ENCODE measurements at places on chromosomes 5 and 9. TPM values are rescaled to one million over a fixed set of nuclear protein-coding genes. Genes with fewer than 3 reads are reported as not detected.

DNA sequence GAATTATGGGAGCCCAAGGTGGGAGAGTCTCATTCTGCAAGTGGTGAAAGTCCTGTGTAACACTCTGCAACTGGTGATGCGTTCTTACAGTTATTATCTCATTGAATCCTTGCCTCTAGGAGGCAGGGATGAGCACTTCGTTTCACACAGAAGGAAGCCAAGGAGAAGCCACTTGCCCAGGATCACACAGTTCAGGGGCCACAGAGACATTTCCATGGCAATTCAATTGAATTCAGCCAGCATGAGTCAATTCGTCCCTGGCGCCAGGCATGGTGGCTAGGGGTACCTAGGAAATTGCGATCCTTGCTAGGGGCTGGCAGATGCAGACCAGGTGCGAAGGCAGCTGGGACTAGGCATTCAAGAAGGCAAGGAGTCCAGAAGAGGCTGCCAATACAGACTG, 26.2 kb downstream of the LHX2 start:
- no peaks in the 10 kb centered on the region for H3K4me1 ChIP-seq
- H3K36me3 ChIP-seq = no peaks in the 10 kb centered on the region
- peaks cover 44% of the 10 kb centered on the region for H3K27me3 ChIP-seq
- no peak overlapping the region for H3K4me3 ChIP-seq
- no peak for DNase-seq

GRCh38 chr5:168011096-168011495, 280.3 kb upstream of the WWC1 start:
- no peak overlapping the region for H3K27ac ChIP-seq
- H3K4me1 ChIP-seq = peaks cover 42% of the 10 kb centered on the region
- H3K4me3 ChIP-seq = no peak overlapping the region
- DNase-seq = no peak

- H3K4me3 ChIP-seq = no peak overlapping the region
- no peak overlapping the region for H3K27ac ChIP-seq
- no peaks in the 10 kb centered on the region for H3K36me3 ChIP-seq
Measured at GRCh38 chr5:167790462-167791260, 500.8 kb upstream of the WWC1 start.

- DNase-seq = no peak
- no peaks in the 10 kb centered on the region for H3K27me3 ChIP-seq
- no peak overlapping the region for H3K27ac ChIP-seq
- H3K4me3 ChIP-seq = no peak overlapping the region
- H3K4me1 ChIP-seq = no peaks in the 10 kb centered on the region
Measured at GRCh38 chr5:180026734-180027458, 44.7 kb downstream of the RNF130 start.

GRCh38 chr5:82348784-82349425, 70.8 kb upstream of the RPS23 start:
- no peaks in the 10 kb centered on the region for H3K27me3 ChIP-seq
- H3K27ac ChIP-seq = no peak overlapping the region
- DNase-seq = no peak
- H3K36me3 ChIP-seq = no peaks in the 10 kb centered on the region
- H3K4me3 ChIP-seq = no peak overlapping the region

DNA sequence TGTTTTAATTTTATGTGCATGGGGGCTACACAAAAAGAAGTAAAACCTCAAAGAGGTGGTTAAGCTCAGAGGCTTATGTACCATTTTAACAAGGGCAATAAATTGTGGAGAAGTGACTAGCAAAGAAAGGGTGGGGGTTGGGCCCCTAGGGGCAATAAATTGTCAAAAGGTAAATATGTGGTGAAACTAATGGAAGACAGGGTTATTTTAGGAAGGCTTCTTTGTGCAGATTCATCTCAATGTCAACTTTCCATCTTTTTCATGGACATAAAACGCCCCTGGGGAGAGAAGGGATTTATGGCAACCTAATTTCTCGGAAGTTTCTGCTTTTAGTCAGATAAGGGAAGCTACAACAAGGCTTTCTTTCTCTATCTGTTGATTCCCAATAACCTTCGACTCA, 42.5 kb upstream of the GOLM1 start:
- DNase-seq = no peak
- no peak overlapping the region for H3K27ac ChIP-seq
- H3K27me3 ChIP-seq = no peaks in the 10 kb centered on the region
- H3K4me3 ChIP-seq = no peak overlapping the region
- H3K4me1 ChIP-seq = no peaks in the 10 kb centered on the region

GRCh38 chr9:114367772-114368569, 19.8 kb downstream of the AKNA start:
- no peak for DNase-seq
- H3K27ac ChIP-seq = no peak overlapping the region
- H3K4me1 ChIP-seq = peaks cover 10% of the 10 kb centered on the region
- H3K4me3 ChIP-seq = no peak overlapping the region

- H3K27ac ChIP-seq = no peak overlapping the region
- no peak for DNase-seq
- no peaks in the 10 kb centered on the region for H3K4me1 ChIP-seq
Measured at GRCh38 chr5:82619097-82619496, 340.9 kb upstream of the RPS23 start.

DNA sequence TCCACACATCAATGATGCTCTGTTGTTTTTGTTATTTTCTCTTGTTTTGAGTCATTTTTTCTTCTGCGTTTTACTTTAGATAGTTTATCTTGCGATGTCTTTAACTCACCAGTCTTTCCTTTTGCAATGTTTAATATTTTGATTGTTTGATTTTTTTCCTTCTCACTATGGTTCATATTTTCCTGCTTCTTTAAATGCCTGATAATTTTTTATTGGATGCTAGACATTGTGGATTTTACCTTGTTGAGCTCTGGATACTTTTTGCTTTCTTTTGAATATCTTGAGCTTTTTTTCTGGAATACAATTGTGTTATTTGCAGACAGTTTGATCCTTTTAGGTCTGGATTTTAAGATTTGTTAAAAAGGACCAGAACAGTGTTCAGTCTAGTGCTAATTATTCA, 55.2 kb upstream of the GAS1 start:
- no peak overlapping the region for H3K27ac ChIP-seq
- H3K36me3 ChIP-seq = no peaks in the 10 kb centered on the region
- H3K4me3 ChIP-seq = no peak overlapping the region
- no peak for DNase-seq

DNA sequence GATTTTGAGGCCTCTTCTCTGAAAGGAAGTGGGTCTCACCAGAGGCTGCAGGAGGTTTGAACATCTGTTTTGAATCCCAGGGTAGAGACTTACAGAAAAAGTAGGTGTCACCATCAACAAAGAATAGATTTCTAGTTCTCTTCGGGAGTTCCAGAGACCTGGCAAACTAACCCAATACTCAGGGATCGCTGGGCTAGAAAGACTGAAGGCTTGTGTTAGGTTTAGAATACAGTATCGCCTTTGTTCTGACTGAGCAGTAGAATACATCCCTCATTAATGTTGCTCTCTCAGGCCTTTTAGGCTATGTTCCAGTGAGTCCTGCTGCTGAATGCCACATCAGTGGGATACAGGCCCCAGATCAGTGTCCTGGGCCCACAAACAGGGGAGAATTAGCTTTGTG, 27.2 kb downstream of the RUSC2 start:
- DNase-seq = no peak
- H3K27me3 ChIP-seq = no peaks in the 10 kb centered on the region
- no peak overlapping the region for H3K4me3 ChIP-seq
- H3K4me1 ChIP-seq = peaks cover 14% of the 10 kb centered on the region
- no peaks in the 10 kb centered on the region for H3K36me3 ChIP-seq
- no peak overlapping the region for H3K27ac ChIP-seq

- no peaks in the 10 kb centered on the region for H3K27me3 ChIP-seq
- no peak for DNase-seq
- no peak overlapping the region for H3K4me3 ChIP-seq
- H3K27ac ChIP-seq = no peak overlapping the region
- peaks cover 5% of the 10 kb centered on the region for H3K36me3 ChIP-seq
Measured at GRCh38 chr9:125137200-125137599, 6.1 kb downstream of the SCAI start.

GRCh38 chr5:168312606-168313295, 21.3 kb downstream of the WWC1 start:
- no peaks in the 10 kb centered on the region for H3K27me3 ChIP-seq
- no peaks in the 10 kb centered on the region for H3K36me3 ChIP-seq
- H3K4me3 ChIP-seq = no peak overlapping the region
- no peak for DNase-seq

DNA sequence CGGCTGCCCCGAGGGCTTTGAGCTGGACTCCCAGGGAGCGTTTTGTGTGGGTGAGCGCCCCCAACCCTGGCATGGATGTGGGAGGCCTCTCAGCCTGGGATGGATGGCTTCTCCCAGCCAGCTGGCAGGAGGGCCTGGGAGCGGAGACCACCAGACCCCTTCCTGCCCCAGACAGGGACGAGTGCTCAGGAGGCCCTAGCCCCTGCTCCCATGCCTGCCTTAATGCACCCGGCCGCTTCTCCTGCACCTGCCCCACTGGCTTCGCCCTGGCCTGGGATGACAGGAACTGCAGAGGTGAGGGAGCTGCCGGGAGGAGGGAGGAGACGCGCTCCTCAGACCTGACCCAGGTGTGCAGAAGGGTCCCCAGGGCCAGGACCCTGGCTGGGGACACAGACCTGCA, 17.4 kb upstream of the ASS1 start:
- no peak for DNase-seq
- H3K36me3 ChIP-seq = no peaks in the 10 kb centered on the region
- H3K4me1 ChIP-seq = peaks cover 15% of the 10 kb centered on the region
- no peak overlapping the region for H3K4me3 ChIP-seq
- peaks cover 15% of the 10 kb centered on the region for H3K27me3 ChIP-seq

DNA sequence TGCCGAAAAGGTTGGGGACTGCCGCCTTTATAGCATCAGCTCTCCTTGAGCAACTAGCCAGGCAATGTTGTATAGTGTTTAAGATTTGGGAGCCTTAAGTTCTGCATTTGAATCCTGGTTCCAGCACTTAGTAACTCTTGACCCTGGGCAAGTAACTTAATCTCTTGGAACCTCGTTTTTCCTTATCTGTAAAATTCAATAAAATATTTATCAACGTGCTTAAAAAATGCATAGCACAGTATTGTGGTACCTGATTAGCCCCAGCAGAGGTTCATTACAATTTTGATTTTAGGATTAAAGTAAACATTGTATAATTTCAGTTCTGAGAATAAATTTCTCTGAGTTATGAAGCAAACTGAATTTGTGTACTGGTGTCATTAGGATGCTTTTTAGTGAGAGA, 66.4 kb downstream of the ZSWIM6 start:
- no peak overlapping the region for H3K4me3 ChIP-seq
- no peak for DNase-seq
- no peak overlapping the region for H3K27ac ChIP-seq
- H3K27me3 ChIP-seq = no peaks in the 10 kb centered on the region
- H3K4me1 ChIP-seq = peaks cover 50% of the 10 kb centered on the region

GRCh38 chr9:70811638-70812037, 309.8 kb downstream of the TRPM3 start:
- no peak overlapping the region for H3K27ac ChIP-seq
- no peaks in the 10 kb centered on the region for H3K27me3 ChIP-seq
- H3K4me1 ChIP-seq = no peaks in the 10 kb centered on the region
- no peaks in the 10 kb centered on the region for H3K36me3 ChIP-seq
- no peak overlapping the region for H3K4me3 ChIP-seq
- DNase-seq = no peak

- H3K4me3 ChIP-seq = no peak overlapping the region
- H3K36me3 ChIP-seq = no peaks in the 10 kb centered on the region
- no peaks in the 10 kb centered on the region for H3K4me1 ChIP-seq
- DNase-seq = no peak
Measured at GRCh38 chr5:39186722-39187539, 32.4 kb downstream of the FYB1 start.

- peaks cover 15% of the 10 kb centered on the region for H3K27me3 ChIP-seq
- DNase-seq = peak; percentile 47
- H3K27ac ChIP-seq = no peak overlapping the region
- H3K4me3 ChIP-seq = no peak overlapping the region
- H3K4me1 ChIP-seq = no peaks in the 10 kb centered on the region
Measured at GRCh38 chr5:10856683-10857337, 95.8 kb upstream of the DAP start.

- H3K27ac ChIP-seq = no peak overlapping the region
- H3K4me3 ChIP-seq = no peak overlapping the region
- H3K4me1 ChIP-seq = no peaks in the 10 kb centered on the region
- no peak for DNase-seq
- no peaks in the 10 kb centered on the region for H3K36me3 ChIP-seq
Measured at GRCh38 chr5:41246376-41246775, 33.0 kb upstream of the C6 start.

GRCh38 chr5:179766021-179766725, 27.6 kb upstream of the LTC4S start:
- DNase-seq = no peak
- H3K4me1 ChIP-seq = peaks cover 53% of the 10 kb centered on the region
- H3K27me3 ChIP-seq = no peaks in the 10 kb centered on the region
- H3K36me3 ChIP-seq = peaks cover 41% of the 10 kb centered on the region
- no peak overlapping the region for H3K4me3 ChIP-seq

DNA sequence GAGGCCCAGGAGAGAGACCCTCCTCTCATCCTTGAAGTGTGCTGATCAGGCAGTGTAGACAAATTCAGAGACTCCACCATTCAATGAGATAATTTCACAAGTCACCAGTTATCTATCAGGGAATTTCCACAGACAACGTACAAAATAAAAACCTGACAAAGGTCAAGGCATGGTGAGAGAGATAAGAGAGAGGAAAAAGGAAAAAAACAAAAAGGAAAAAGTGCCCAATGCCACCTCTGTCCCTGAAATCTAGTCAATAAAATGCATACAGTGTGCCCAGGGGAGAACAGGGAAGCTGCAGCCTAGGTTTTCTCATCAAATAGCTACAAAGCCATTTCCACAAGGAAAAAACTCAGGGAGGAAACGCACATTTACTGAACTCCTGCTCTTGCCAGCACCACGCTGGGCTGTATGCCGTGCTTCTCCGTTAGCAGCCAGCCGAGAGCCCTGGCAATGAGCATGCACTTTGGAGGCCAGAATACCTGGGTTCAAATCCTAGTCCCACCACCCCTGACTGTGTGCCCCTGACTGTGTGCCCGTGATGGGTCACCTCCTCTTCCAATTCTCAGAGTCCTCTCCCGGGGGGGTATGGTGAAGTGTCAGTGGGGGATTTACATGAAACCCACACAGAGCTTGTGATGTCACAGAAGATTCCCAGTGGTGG, 11.6 kb downstream of the WHRN start:
- DNase-seq = no peak
- no peak overlapping the region for H3K4me3 ChIP-seq
- H3K4me1 ChIP-seq = no peaks in the 10 kb centered on the region
- no peaks in the 10 kb centered on the region for H3K36me3 ChIP-seq

- no peak overlapping the region for H3K4me3 ChIP-seq
- H3K27ac ChIP-seq = no peak overlapping the region
- H3K36me3 ChIP-seq = no peaks in the 10 kb centered on the region
- no peak for DNase-seq
- H3K4me1 ChIP-seq = peaks cover 3% of the 10 kb centered on the region
- H3K27me3 ChIP-seq = no peaks in the 10 kb centered on the region
Measured at GRCh38 chr9:4933177-4933576, 51.9 kb upstream of the JAK2 start.

OR13J1 gene
- total RNA-seq = not detected

PCDHGC5 gene
- total RNA-seq = 3.4 TPM

SLC25A48 gene
- not detected for total RNA-seq

KCNMB1 gene
- not detected for total RNA-seq

BTNL3 gene
- not detected for total RNA-seq

PLCXD3 gene
- total RNA-seq = 1.3 TPM

IL4 gene
- total RNA-seq = not detected

AQP7 gene
- not detected for total RNA-seq

LCN15 gene
- total RNA-seq = not detected

RECK gene
- 9.1 TPM for total RNA-seq

MYORG gene
- 7.8 TPM for total RNA-seq

FOXB2 gene
- total RNA-seq = not detected

INSYN2B gene
- 5.6 TPM for total RNA-seq

MPDZ gene
- total RNA-seq = 35.1 TPM

PCDHB4 gene
- 2.4 TPM for total RNA-seq

MOB3B gene
- 0.19 TPM for total RNA-seq

SKP1 gene
- 409 TPM for total RNA-seq
